ENCODE measurements at places on chromosomes 12 and 14.

GRCh38 chr12:66242311-66242710 lies 53.3 kb downstream of the IRAK3 start:
- no peak for DNase-seq

DNA sequence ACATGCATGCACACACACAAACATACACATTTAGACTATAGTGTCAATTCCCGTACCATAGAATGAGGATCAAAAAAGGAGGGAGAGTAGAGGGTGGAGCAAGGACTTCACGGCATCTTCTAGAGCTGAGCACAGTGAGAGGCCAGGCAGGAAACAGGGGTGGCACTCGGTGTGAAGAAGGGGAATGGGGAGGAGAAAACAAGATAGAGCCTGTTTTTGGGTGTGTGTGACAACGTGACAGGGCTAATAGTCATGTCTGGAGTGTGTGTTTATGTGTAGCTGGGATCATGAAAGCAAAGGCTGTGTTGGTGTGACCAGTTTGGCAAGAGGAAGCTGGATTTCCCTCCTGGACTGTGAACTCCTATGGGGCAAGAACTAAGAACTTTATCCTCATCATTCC lies 9.9 kb upstream of the ACVR1B start:
- no peak for DNase-seq

- DNase-seq: no peak
Observed at GRCh38 chr12:70577283-70577634, 60.0 kb downstream of the PTPRB start.

- no peak for DNase-seq
Observed at GRCh38 chr12:49462083-49462744, 76.6 kb upstream of the KCNH3 start.

Measured in activated naive CD8-positive, alpha-beta T cell treated with anti-CD3 and anti-CD28 coated beads, Interleukin-2, amount 50 U/mL, for 16 hours (primary cell).